ENCODE measurements at places on chromosomes 3 and 15.

DNA sequence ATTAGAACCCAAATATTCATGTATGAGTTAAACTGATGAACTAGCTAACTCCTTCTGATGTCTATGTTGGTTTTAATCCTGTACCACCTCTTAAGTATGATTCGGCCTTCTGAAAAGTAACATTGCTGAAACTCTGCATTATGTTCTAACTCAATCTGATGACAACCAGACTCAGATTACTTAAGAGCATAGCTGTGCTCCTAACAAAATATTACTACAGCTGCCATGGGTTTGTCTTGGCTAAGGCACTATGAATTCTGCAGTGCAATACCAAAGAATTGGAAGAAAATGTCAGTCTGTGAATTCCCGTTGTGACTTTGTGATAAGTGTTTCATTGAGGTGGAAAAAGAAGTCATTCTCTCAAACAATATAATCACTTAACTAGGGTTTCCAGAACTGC lies 224.4 kb downstream of the ZMAT3 start:
- no peak for DNase-seq

- DNase-seq: no peak
Measured at GRCh38 chr3:128187495-128187894, 34.2 kb downstream of the EEFSEC start.

- DNase-seq: no peak
Measured at GRCh38 chr15:40893019-40893670, 1.1 kb upstream of the VPS18 start.

GRCh38 chr3:144548346-144548745 lies 576.7 kb downstream of the DIPK2A start:
- no peak for DNase-seq

GRCh38 chr3:8166014-8166413 lies 335.6 kb upstream of the LMCD1 start:
- DNase-seq: no peak
